ENCODE measurements at places on chromosomes 11 and 22.

GRCh38 chr22:49013707-49014106, 814.0 kb downstream of the BRD1 start:
- no peak for DNase-seq

GRCh38 chr11:1829039-1829820, 5.6 kb upstream of the SYT8 start:
- DNase-seq: no peak

DNA sequence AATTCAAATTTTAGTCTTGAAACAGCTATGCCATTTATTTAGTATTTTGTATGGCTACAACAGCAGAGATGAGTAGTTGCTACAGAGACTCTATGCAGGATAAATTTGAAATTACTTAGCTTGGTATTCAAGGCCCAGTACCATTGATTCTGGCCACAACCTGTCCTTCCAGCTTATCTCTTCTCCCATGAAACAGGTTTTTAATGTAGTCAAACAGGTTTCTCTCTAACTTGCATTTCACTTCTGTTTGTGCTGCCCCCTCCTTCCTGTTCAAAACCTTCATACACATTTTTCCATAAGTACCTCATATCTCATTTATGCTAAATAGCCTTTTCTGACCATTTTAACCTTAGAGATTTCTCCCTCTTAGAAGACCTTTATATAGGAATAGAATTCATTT, 3.3 kb downstream of the USP47 start:
- no peak for DNase-seq

- no peak for DNase-seq
Measured at GRCh38 chr11:44574610-44575287, 9.3 kb downstream of the CD82 start.

GRCh38 chr11:130159657-130160497, at the start of gene ST14:
Gene ST14 (plus strand): TSS chr11:130159782. CDS start chr11:130159980, 198 bp downstream.
- DNase-seq: no peak

- DNase-seq: no peak
Measured at GRCh38 chr11:82895437-82896091, 4.7 kb downstream of the PRCP start.

DNA sequence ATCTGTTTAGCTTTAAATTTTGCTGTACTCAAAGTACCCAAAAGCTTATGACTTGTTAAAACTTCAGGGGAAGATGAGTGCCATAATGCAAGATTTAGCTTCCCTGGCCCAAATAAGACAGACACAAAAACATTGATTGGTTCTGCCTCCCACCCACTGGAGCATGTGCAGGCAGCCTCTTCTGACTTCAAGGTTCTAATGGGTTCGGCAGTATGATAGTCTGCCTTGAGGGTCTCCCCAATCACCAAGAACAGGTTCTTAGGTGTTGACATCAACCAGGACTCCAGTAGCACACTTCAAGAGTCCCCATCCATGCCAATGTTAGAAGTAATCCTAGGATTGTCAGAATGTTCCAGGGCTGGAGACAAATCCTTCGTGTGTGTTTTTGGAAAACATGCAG, 12.5 kb downstream of the EIF4G2 start:
- no peak for DNase-seq

DNA sequence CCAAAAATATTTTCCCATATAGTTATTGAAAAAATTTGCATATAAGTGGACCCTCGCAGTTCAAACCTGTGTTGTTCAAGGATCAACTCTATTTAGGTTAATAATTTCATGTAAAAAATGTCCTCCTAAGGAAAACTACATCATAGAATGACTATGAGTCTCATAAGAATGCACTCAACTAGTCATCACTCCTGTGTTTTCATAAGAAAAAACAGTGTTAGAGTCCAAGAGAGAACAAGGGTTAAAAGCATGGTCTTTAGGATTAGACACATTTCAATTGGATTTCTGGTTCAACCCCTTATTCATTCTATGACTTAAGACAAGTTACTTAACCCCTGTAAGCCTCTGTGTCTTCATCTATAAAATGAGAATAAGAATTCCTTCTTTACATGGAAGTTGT, 5.1 kb downstream of the PARVA start:
- DNase-seq: no peak

- no peak for DNase-seq
Measured at GRCh38 chr22:36546932-36547331, 18.0 kb upstream of the EIF3D start.

GRCh38 chr11:108561535-108561991, 32.0 kb downstream of the EXPH5 start:
- DNase-seq: no peak

DNA sequence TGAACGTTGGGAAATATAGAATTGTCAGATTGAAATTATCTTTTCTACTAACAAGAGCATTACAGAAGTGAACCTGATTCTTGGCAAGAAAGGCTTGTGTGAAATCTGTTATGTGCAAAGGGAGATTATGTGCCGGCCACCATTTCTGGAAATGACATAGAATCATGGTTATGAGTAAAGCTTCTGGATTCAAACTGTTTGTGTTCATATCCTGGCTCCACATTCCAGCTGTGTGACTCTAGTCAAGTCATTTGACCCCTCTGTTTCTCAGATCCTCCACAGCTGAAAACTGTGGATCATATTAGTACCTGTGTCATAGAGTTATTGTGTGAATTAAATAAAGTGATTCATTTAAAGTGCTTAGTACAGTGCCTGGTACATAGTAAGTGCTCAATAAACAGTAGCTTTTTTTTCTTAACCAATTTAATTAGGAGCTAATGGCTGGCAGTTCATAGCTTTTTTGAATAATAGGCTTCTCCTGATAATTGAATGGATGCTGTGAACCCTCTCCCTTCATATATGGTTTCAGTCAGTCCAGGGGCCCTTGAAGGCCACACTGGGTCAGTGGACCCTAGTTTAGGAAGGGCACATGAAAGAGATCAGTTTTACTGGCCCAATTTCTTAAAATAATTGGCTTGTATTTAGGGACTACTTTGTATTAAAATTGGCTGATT, 34.6 kb downstream of the EHF start:
- no peak for DNase-seq

DNA sequence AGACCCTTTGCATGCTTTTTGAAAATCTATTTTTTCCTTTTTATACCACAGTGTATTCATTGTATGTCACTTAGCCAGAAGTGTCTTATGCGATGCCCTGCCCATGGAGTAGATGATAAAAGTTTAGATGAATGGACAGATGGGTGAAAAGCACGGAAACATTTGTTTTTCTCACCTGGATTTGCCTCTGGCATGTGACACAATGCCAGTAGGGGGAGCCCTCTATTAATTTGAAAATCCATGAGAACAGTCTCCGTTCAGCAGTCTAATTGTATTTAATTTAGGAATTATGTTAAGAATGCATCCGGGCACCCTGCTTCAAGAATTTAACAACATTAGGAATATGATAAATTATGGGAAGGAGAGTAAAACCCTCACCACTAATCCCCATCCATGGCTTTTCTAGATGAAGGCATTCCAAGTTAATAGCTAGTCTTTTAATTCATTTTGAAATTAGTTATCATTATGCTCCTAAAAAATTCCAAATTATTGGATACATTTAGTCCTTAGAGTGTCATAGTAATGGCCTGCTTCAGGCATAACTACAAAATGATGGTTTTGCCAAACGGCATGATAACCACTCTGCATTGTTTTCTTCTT, 55.3 kb upstream of the ALKBH3 start:
- DNase-seq: no peak

DNA sequence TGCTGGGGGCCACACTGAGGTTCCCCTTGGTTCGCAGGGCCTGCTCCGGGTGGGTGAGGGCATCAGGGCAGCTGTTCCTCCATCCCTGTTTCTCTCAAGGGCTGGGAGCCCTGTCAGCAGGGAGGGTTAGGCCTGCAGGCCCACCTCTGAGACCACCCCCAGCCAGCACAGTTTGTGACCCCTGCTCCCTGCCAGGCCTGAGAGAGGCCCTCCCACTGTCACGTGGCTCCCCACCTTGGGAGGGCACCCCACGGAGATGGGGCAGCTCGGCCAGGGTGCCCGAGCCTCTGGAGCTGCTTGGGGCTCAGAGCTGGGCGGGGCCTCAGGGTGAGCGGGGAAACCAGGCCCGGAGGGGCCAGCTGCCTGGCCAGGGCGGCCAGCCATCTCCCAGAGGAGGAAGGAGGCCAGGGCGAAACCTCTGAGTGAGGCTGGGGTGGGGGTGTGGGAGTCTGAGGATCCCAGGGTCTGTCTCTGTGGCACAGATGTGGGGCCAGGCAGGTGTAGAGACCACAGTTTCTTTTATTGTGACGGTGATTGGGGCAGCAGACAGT, 2.5 kb upstream of the INS start:
- no peak for DNase-seq

DNA sequence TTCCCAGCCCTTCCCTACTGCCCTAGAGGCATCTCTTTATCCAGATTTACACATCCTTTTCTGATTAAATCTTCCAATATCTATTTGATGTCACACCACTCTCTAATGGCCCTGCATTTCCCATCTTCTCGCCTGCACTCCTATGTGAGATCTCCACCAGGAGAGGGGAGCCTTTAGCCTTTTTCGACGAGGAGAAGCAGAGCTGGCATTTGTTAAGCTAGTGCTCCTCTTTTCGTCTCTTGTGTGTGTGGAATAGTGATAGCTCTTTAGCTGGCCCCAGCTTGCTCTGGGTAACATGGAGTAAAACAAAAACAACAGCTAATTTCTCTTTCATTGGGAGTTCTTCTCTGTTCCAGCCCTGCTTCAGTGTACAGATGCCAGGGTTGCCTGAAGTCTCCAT, 536.5 kb downstream of the NTM start:
- DNase-seq: no peak

DNA sequence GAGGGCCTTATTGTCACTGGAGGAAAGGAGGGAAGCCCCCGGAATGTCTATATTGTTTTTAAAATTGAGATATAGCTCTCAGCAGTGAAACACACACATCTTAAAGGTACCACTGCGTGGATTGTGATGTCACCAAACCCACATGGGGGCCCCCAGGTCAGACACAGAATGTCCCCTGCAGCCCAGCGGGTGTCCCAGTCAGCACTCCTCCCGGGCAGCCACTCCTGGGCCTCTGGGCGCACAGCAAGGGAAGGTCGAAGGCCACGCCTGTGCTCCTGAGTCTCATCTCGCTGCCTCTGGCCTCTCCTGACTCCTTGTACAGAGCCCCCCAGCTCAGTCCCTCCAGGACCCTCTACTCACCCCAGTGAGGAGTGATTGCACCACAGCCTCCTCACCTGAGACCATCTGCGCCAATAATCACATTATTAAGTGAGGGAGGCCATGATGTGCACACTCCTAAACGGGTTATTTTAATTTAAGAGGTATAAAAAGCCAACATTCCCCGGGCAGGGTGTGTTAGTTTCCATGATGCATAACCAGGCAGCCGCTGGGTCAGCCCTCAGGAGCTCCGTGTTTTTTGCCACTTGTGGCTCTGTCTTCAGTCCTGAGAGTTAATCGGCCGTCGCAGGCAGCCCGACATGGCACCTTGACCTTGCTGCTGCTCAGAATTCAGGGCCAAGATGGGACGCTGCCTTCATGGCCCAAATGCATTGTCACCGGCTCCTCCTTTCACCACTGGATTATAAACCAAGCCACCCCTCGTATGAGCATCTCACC, 1089.3 kb downstream of the BRD1 start:
- no peak for DNase-seq

DNA sequence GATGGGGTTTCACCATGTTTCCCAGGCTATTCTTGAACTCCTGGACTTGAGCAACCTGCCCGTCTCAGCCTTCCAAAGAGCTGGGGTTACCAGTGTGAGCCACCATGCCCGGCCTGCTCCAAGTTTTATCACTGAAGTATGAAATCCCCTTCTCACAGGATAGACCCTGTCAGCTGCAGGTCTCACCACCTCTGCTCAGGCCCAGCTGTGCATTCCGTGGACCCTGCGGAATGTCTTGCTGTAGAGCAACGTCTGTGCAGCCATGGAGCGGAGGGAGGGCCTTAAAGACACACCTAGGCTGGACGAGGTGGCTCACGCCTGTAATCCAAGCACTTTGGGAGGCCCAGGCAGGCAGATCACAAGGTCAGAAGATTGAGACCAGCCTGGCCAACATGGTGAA, 625.4 kb downstream of the BRD1 start:
- DNase-seq: no peak

GRCh38 chr22:43289531-43289963, 53.6 kb downstream of the SCUBE1 start:
- DNase-seq: no peak

DNA sequence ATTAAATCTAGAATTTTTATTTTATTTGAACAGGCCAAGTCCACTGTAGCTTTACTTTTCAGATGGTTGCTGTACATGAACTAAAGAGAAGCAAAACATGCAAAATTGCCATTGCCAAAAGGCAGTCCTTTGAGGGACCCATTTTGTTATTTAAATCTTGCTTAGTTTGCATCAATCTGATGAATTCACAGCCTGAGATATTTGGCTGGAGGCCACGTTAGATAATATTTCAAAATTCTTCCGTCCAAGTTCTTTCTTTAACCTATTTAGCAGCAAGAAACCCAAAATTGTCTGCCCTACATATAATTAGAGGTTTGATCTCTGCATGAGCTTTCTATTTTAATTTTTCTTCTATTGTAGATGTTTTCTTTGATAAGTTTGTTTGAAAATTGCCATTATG, 1706.9 kb upstream of the RAG2 start:
- no peak for DNase-seq

DNA sequence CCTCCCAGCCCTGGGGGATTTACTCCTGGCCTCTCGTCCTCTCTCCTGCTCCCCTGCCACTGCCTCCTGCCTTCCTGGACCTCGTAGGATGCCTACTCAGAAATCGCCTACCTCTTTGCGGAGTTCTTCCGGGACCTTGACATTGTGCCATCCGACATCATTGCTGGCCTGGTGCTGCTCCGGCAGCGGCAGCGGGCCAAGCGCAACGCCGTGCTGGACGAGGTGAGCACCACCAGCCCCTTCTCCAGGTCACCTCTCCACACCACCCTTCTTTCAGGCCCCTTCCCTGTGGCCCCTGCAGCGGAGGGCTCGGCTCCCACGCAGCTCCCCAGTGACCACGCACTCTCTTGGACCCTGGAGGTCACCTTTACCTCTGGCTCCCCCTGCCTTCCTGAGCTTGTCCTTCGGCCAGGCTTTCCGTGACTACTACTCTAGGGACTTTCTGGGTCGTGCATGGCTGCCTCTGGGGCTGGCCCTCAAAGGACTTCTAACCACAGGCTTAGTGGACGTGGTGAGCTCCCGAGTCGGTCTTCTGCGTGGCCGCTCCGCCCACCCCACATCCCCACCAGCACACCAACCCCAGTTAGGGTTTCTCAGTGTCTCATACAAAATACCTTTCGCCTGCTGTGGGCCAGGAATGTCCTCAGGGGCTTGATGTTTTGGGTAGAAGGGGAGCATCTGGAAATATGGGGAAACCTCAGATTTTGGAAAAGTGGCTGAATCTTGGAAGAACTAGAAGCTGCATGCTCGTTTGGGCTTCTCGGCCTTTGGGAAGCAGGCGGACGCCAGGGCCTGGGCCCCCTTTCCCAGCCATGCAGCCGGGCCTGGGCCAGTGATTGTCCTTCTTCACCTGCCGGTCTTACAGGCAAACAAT, 24.1 kb upstream of the MYRF start:
- DNase-seq: no peak

Data from NCI-H1930 (cell line).